ENCODE measurements at places on chromosomes 6 and 20.

DNA sequence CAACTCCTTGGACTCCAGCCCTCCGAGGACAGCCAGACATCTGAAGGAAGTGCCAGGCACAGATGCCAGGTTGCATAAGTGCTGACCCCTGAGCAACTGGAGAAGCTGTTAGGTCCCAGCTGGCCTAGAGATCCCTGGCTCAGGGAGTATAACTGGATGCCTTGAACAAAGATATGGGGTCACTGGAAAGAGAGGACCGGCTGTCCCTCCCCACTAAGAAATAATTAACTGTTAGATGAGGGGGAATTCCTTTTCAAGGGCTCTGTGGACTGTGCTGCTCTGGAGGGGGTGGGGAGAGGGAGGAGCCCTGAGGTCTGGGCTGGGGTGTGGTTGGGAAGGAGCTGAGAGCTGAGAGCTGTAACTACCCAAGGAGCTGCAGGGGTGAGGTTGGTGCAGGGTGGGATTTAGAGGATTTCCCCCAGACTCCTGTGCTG, 39.6 kb downstream of the HLA-F start:
- peak; percentile 81 for DNase-seq

DNA sequence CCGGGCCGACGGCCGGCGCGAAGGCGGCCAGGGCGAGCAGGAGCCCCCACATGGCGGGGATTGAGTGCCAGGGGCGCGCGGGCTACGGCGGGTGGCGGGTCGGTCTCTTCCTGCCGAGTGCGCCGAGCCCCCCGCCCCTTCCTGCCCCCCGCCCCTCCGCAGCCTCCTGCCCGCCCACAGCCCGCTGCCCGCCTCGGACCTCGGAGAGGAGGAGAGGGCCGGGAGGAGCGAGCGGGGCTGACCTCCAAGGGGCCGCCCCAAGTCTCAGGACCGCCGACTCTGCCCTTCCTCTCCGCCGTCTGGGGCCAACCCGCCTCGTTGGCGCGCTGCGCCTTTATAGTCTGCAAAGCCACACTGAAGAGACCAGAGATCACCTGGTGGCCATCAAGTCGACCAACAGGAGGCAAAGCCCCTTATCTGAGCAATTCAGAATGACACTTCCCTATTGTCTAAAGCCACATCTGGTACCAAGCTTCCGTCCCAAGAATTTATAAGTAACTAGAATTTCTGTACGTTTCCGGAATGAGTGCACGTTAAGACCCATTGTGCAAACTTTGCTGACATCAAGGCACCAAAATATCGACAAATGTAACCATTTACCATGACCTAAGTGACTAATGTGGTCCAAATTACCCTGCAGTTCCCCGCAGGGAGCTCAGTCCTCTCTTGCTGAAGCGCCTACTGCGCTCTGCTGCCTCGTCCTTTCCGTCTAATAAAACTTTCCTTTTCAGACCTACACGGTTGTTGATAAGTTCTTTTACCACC, at the start of gene CPXM1:
Gene CPXM1, minus strand, starts transcription at position 107 of the 765 bp plus-strand sequence. Its CDS starts 55 bp downstream, at position 52.
- DNase-seq: no peak

- no peak for DNase-seq
Observed at GRCh38 chr6:16839631-16840179, 78.4 kb upstream of the ATXN1 start.

- DNase-seq: no peak
Observed at GRCh38 chr6:85795945-85796344, 153.3 kb upstream of the SYNCRIP start.

- peak; percentile 51 for DNase-seq
Observed at GRCh38 chr6:13615792-13616120, 621 bp downstream of the NOL7 start.

GRCh38 chr20:6299456-6299855, 176.6 kb upstream of the FERMT1 start:
- no peak for DNase-seq

GRCh38 chr6:79797163-79797764, 150.1 kb downstream of the ELOVL4 start:
- no peak for DNase-seq

- peak; percentile 30 for DNase-seq
Observed at GRCh38 chr20:36435592-36436541, 105.5 kb upstream of the MYL9 start.

DNA sequence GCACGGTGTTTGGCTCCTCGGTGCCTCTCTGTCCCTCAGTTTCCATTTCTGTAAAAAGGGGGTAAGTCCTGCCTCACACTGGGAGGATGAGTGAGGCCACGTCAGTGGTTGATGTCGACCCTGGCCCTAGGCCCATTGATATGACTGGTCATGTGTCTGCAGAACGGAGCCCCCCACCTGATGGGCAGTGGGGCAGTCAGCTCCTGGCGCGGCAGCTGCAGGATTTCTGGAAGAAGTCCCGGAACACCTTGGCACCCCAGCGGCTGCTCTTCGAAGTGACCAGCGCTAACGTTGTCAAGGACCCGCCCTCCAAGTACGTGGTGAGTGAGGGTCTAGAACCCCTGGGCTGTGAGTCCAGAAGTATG, 1.2 kb downstream of the SNX21 start:
- DNase-seq: no peak

DNA sequence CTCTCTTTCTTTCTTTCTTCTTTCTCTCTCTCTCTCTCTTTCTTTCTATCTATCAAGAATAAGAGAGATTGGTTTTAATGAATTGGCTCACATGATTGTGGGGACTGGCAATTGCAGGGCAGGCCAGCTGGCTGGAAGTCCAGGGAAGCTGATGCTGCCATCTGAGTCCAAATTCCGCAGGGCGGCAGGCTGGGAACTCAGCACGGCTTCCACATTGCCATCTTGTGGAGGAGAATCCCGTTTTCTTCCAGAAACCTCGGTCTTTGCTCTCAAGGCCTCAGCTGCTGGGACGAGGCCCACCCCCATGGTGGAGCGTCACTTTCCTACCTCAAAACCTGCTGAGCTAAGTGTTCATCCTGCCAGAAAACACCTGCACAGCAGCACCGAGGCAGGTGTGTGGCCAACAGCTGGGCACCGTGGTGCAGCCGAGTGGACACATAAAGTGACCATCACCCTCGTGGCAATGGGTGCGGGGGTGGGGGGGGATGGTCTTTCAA, 58.8 kb upstream of the SLCO4A1 start:
- DNase-seq: no peak

DNA sequence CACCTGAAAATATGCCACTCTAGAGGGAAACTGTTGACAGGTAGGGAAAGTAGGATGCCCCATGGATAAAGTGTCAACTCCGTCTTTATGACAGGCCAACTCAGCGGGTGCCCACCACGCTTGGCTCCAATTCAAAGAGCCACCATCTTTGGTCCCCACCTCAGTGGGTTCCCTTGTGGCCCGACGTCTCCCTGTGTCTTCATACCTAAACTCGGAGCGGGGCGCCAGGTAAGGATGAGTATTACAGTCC, 277 bp downstream of the MDC1 start:
- no peak for DNase-seq

GRCh38 chr6:109290143-109290931, 91.9 kb downstream of the CD164 start:
- no peak for DNase-seq

DNA sequence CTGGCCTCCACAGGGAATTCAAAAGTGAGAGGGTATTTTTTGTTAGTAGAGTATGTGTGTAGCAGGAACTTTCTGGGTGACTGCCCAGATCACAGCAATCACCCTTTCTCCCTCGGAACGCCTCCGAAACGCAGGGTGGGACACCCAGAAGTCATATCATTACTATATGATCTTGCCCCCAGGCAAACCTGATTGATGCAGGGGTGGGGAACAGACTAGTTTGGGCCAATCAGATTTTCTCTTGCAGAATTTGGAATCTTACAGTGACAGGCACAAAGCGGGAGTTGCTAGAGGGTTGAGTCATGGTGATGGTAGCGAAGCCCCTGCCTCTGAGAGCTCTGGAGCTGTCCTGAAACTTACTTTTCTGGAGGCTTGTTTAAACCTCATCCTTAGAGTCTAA, 16.5 kb upstream of the RPN2 start:
- no peak for DNase-seq

DNA sequence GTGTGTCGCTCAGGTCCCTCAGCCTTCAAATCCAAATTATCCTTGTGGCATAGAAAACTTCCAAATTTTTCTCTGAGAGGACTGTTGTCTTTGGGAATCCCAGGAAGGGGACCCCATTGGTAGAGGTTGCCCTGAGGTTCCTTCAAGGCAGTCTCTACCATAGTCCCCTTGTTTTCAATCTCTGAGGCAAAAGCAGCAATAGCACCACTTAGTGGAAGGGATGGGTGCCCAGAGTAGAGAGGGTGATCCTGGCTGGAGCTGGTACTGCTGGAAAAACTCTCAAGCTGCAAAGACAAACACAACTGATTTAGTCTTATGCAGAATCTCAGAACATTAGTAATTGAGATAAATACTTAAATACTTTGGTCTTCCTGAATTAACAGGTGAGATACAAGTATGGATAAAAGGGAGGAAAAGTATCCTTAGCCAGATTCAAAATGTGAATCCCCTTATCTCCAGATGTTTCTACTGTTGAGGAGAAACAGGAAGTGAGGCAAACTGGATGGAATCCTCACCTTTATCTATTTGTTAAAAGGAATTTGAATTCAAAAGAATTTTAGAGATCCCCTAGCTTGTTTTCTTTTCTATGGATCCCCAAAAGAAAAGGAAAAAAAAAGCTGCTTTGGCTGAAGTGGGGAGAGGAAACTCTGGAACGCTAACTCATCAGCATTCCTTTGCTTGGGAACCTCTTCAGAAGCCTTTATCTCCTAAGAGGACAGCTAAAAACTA, 13.4 kb downstream of the ZNF318 start:
- DNase-seq: no peak

DNA sequence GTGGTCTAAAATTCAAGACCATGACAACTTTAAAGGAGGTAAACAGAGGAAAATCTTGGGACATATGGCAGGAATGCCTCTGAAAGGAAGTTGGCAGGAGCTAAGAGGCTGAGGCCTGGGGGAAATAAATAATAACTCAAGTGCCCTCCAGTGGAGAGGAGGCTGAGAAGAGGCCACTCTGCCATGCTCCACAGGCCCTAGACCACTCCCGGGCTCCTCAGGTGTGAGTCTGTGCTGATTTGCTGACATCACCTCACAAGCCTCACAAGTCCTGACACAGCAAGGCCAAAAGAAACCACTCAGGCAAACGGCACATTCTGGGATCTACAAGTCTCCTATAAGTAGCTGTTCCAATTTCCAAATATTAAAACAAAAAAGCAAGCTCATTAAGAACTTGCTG, 91.0 kb upstream of the RIPOR2 start:
- no peak for DNase-seq

- peak; percentile 47 for DNase-seq
Observed at GRCh38 chr6:37324131-37325033, 29.4 kb upstream of the RNF8 start.

GRCh38 chr6:7554533-7555275, 13.2 kb downstream of the DSP start:
- DNase-seq: no peak

DNA sequence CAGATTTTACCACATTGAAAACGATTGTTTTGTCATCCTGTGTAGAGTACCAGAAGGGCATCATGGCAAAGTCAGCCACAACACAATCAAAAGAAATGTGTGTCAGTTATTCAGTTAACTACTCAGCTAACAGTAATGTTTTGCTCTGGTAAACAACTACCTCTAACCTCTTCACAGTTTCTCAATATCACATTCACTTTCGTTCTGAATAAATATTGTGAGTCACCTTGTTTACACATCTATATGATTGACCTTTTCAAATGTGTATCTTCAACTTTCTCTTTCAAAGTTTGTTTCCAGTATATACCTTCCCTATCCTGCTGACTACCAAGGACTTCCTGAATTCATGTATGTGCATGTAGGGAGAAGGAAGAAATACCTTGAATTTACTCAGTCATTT, 216.6 kb upstream of the UFL1 start:
- DNase-seq: peak; percentile 7

DNA sequence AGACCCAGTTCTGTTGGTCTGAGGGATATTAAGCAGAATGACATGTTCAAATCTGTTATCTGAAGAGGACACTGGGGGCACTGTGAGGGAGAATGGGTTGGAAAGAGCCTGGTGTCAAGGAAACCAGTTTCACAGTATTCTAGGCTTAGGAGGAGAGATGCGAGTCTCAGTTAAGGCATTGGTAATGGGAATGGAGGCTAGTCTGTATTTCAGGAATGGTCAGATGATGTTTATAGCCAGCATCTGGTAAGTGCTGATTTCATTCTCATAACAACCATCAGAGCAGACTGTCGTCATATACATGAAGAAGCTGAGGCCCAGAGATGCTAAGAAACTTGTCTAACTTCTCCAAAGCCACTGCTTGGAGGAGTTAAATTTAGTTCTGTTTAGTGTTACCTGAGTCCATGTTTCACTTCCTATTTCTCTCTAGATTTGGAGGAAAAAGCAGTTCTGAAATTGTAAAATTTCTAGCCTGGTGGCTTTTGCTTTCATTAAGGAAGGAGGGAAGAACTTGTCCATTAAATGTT, 242.0 kb downstream of the ARID1B start:
- DNase-seq: no peak

DNA sequence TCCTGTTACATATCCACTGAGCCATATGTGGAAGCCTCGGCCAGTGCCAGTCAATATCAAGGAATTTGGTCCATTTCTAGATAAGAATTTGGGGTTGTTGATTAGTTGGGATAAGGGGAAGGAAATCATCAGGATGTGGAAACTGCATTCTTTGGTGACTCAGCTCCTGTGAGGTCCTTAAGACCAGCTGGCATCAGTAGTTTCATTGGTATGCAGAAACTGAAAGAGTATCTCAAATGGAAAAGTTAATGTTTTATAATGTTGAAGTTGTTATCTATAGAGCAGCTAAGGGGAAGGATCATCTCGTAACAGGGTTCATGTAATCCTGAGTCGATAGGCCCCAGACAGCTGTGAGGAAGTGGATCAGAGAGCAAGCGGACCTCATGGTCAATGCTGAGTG, 87.9 kb upstream of the PRND start:
- DNase-seq: peak; percentile 22

DNA sequence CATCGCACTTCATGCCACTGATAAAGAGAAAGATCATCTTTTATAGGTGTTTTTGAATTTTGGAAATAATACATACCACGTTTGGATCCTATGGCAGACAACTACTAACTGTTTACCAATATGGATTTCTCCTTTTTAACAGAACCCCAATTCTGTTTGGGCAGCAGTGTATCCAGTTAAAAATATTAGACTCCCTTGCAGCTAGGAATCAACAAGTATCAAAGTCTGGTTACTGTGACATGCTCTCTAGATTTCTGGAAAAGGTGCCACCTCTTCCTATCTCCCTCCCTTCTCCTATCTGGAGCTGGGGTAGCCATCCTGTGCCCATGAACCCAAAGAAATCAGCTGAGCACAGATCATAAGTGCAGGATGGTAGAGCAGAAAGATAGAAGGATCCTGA, 54.1 kb upstream of the DTNBP1 start:
- DNase-seq: no peak

GRCh38 chr20:23277316-23277715, 73.3 kb upstream of the NXT1 start:
- DNase-seq: no peak

All from MCF 10A (cell line).